Panc1 (cell line): ENCODE measurements at places on chromosomes 4 and X. TPM values are rescaled to one million over a fixed set of nuclear protein-coding genes. Genes with fewer than 3 reads are reported as not detected.

The TCEAL6 gene
- not detected for total RNA-seq

The MFAP3L gene
- total RNA-seq: 7.9 TPM

The H2BW2 gene
- total RNA-seq: not detected

GRCh38 chrX:19787305-19787815 is 100.0 kb downstream of the SH3KBP1 start:
- no peak for DNase-seq

DNA sequence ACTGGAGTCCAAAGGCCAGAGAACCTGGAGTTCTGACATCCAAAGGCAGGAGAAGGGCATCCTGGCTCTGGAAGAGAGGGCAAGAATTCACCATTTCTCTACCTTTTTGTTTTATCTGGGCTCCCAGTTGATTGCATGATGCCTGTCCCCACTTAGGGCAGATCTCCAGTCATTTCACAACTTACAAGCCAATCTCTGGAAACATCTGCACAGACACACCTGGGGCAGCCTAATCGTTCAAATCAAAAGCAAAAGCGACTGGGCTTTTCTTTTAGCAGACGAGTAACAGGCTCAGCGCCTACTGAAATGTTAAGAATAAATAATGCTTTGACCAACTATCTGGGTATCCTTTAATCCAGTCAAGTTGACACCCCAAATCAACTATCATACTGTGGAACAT is 136.0 kb upstream of the NPY2R start:
- no peak for DNase-seq

DNA sequence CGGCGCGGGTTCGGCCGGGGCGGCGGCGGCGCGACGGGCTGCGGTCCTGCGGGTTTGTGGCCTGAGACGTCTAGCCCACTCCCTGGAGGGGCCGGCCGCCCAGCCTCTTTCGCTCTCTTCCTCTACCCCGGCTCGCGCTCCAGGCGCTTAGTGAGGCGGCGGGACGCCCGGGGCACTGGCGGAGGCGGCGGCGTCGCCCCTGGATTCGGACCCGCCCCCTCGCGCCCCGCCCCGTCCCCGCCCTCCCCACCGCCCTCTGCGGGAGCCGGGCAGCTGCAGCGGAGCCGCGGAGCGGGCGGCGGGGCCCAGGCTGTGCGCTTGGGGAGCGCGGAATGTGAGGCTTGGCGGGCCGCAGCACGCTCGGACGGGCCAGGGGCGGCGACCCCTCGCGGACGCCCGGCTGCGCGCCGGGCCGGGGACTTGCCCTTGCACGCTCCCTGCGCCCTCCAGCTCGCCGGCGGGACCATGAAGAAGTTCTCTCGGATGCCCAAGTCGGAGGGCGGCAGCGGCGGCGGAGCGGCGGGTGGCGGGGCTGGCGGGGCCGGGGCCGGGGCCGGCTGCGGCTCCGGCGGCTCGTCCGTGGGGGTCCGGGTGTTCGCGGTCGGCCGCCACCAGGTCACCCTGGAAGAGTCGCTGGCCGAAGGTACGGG is at the start of gene BMP2K:
Gene BMP2K (plus strand): TSS at position 272 of the 650 bp plus-strand sequence. CDS start 194 bp downstream, at position 466.
- no peak for DNase-seq

- DNase-seq: no peak
Observed at GRCh38 chr4:178233906-178234305, 791.7 kb upstream of the AGA start.
